A549 (cell line): ENCODE measurements at places on chromosomes 12 and 14.

- DNase-seq = no peak
Observed at GRCh38 chr12:117380083-117380482, 18.7 kb upstream of the NOS1 start.

DNA sequence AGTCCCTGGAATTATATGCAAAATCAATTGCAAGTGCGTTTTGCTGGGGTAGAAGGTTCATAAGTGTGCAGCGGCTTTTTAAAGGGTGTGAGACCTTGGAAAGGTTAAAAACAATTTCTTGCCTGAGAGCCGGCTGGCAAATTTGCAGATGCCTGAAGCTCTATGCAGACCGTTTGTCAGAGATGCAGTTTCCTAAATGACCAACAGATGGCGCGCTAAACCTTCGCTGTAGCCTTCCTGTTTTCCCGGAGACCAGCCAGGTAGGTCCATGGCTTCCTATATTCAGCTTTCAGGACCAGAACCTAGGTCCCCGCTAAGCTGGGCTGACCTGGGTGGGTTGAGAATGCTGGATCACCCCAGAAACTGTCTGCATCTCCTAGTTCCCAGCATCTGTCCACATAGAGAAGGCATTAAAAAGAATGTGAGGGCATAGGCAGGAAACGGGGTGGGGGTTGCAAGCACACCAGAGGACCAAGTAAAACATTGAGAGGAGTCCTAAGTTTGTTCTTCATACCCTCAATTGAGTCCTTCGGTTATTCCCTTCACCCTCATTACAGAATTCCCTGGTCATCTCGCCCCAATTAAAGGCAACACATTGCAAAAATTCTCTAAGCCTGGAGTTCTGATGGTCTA lies 5.7 kb upstream of the NOS1 start:
- peak; percentile 85 for DNase-seq

GRCh38 chr14:99242238-99242637 lies 29.8 kb downstream of the BCL11B start:
- no peak for DNase-seq

- DNase-seq = no peak
Observed at GRCh38 chr12:123113026-123113425, 37.9 kb downstream of the PITPNM2 start.

DNA sequence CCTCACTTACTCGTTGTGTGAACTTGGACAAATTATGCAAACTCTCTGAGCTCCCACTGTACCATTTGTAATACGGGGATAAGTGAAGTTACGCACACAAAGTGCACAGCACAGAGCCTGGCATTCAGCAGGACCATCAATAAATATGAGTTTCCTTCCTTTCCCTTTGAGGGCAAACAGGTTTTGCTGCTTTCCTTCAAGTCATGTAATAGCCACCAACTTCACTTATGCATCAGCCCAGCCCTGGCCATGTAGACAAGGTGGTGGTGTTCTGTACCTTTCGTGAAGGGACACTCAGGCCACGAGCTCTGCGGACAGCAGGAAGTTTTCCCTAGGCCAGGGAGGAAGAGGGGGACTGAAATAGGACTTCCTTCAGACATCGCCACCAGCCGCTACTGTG lies 272.7 kb downstream of the CACNA1C start:
- no peak for DNase-seq

DNA sequence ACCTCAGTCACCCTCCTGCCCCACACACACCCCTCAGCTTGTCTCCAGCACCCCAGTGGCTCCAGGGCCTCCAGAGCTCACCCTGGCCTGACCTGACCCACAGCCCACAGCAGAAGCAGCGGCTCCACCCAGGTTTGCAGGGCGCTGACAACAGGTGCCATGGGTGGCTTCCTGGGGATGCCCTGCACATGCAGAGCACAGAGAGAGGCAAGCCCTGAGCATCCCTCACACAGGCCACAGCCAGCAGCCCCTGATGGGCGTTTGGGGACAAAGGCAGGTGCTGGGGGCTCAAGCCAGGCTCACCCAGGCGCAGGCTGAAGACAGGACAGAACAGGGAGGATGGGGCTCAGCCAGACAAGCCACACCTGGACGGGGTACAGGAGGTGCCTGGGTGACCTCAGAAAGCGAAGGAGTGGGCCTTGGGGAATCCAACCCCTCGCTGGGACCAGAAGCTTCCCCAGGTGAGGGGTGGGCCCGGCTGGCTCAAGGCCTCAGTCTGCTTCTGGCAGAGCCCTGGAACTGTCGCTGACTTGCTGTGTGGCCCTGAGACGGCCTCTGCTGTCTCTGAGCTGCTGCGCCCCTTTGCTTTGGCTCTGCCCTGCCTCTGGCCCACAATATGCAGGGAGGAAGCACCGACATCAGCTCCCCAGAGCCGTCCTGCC lies 10.6 kb downstream of the ARL6IP4 start:
- no peak for DNase-seq
